RCC 7860 (cell line): ENCODE measurements at places on chromosomes 6 and 20.

- DNase-seq: no peak
Measured at GRCh38 chr20:58649288-58650180, 1.5 kb upstream of the STX16 start.

DNA sequence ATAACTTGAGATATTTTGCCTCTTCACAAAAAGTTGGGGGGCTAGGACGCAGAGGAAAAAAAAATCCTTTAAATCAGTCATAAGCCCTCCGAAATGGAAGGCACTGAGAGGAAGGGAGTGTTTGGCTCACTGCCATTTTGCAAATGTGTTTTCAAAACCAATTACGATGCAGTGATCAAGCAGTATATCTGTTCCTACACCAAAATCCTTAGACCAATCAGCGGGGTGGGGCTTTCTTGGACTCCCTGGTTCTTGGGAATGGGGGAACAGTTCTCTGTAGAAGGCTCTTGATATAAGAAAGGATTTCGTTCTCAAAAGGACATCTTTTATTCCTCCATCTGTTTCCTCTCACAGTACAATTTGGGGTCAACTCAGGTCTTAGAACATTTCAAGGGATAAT, 478.6 kb upstream of the JARID2 start:
- no peak for DNase-seq

- no peak for DNase-seq
Measured at GRCh38 chr6:144364782-144365181, 79.6 kb downstream of the UTRN start.

DNA sequence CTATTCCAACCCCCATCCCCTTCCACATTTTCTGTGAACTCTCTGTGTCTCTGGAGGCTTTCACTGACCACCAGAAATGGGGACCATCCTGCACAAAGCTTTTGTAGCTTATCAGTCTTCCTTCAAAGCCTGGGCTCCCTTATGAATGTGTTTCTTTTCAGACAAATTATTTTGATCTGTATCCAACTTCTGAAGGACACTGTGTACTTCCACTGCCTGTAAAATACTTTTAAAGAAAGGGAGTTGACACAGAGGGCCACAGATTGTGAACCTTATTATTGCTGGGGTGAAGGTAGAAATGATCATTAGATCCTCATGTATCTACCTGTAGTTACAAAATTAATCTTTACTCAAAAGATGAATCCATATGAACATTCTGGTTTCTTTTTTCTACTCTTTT, 135.6 kb downstream of the CARMIL1 start:
- no peak for DNase-seq

DNA sequence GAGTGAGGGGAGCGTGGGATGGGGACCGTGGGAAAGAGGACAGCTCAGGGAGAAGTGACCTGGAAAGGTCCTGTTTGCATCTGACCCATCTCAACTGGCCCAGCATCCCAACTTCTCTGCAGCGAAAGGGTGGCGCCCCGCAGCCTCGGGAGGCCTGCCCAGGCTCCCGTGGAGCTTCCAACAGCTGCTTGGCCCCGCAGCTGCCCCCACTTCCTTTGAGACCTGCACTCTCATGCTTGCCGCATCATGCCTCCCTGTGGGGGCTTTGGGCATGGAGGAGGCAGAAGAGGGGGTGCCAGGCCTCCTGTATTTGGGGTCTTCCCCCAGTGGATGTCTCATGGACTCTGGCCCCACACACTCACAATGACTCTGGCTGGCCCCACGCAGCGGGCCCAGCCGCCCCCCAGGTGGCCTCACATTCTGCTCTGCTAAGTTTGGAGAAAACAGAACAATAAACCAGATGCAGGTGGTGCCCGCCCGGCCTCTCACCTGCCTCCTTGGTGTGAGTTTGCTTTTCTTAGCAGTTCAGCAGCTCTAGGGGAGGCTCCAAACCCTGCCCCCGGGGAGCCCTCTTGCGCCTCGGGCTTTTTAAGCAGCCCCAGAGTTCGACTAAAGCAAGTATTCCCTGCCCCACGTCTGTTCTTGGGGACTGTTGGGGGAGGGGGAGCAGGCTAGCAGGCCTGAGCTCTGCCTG, 40.7 kb downstream of the CPXM1 start:
- DNase-seq: no peak

DNA sequence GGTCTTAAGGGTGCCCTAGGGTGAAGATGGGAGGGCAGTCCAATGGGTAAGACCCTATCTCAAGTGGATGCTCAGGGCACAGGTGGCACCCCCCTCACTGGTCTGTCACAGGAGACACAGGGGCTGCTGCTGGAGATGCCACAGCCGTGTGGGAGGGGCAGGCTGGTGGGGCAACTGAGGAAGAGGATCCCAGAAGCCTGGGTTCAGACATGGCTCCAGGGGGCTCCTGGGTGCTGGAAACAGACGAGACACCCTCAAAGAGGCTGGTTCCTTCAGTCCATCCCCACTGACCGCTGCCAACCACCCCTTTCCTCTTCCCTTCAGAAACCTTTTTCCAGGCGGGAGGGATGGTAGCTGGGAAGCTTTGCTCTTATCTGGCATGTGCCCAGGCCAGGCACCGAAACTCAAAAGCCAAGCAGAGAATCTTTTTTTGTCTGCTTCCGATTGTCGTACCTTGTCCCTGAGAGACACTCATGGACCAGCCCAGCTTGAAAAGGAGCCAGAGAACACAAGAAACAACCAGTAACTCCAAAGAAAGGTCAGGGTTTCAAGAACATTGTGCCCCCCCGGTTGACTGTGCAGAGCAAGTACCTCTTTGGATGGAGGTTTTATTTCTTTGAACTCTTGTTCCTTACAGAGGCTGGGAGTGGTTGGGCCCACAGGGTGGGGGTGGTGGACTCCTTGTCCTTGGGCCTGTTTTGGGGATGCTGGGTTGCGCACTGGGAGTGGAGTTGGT, 28.5 kb upstream of the EMILIN3 start:
- no peak for DNase-seq

GRCh38 chr20:10260316-10260715, 41.7 kb downstream of the SNAP25 start:
- DNase-seq: no peak

- DNase-seq: no peak
Measured at GRCh38 chr6:166500246-166500645, 86.2 kb downstream of the RAMACL start.

- no peak for DNase-seq
Measured at GRCh38 chr6:136084403-136084802, 165.7 kb downstream of the MTFR2 start.

- no peak for DNase-seq
Measured at GRCh38 chr6:56807326-56807988, 147.4 kb upstream of the BEND6 start.

GRCh38 chr20:63043348-63044203, 36.8 kb upstream of the BHLHE23 start:
- DNase-seq: no peak

- DNase-seq: peak; percentile 13
Measured at GRCh38 chr20:62938105-62938888, at the start of gene GID8. GID8 (plus strand) TSS chr20:62938147; CDS start chr20:62941503, 3,356 bp downstream.

GRCh38 chr6:2790588-2791449, 25.6 kb downstream of the WRNIP1 start:
- peak; percentile 59 for DNase-seq

DNA sequence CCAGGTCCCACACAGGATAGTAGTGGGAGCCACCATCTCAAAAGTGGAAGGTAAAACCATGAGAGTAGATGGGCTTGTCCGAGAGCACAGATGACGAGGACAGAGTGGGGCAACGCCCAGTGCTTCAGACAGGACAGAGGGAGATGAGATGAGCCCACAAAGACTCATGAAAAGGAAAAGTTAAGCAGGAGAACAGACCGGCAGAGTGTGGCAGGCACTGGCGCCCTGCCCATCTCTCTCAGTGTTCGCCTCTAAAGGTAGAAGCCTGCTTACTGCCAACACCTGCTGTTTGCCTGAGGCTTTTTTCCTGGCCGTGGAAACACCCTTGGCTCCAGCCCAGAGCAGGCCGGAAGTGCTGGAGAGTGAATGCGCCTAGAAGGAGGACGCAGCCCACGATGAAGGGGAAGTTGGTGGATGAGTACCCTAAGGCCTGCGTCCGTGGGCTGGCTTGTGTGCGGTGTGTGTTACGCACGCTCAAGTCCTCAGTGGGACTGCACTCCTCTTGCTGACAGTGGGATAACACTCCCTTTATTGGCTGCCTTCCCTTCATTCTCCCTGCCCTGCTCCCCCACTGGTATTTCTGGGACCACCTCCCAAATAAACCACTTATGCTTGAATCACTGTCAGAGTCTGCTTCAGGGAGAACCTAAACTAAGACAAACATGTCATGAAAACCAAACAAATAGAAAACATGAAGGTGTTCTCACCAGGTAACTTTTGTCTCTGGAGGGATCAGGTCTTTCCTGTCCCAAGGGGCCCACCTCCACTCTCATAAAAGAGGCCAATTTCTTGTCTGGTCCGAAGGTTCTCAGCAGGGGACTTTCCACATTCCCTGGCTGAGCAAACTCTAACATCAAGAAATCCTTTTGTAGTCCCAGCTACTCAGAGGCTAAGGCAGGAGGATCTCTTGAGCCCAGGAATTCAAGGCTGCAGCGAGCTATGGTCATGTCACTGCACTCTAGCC, 9.1 kb upstream of the FOXP4 start:
- DNase-seq: no peak

DNA sequence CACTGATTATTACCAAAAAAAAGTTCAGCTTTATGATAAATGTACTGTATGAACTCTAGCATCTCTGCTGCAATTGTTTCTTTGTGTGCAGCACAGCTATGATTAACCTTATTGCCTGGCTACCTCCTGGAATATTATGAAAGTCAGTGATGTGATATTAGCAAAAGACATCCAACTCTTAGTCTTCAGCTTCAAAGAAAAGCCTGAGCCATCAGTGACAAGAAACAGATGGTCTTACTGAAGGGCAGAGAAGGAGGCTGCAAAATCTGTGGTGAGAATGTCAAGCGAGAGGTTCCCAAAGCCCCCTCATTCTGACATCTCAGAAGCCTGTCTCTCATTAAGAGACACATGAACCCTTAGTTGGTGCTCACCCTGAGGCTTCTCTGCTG, 89.4 kb upstream of the TNFAIP3 start:
- DNase-seq: no peak

- no peak for DNase-seq
Measured at GRCh38 chr20:13723011-13723410, 61.7 kb downstream of the ESF1 start.

- no peak for DNase-seq
Measured at GRCh38 chr6:29524444-29525310, 34.9 kb downstream of the UBD start.

DNA sequence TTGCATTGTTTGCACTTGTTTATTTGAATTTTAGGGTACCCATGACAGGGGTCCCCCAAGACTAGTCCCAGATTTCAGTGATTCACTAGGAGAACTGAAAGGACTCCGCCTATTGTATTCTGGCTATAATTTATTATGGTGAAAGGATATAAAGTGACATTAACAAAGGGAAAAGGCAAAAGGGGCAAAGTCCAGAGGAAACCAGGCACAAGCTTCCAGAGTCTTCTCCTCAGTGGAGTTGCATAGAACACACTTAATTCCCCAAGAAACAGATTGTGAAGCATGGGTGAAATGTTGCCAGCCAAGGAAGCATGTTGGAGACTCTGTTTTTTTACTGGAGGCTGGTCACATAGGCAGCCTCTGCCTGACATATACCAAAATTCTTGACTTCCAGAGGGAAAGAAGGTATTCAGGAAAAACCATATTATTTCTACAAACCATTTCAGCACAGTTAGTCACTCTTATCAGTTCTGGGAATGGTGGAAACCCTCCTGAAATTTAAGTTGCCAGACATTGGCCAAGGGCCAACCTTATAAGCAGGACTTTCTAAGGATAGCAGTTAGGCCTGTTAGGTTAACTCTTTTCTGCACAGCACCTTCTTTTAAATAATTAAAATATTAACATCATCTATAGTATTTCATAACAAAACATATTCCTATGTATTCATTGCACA, 71.8 kb downstream of the FIG4 start:
- no peak for DNase-seq

- peak; percentile 35 for DNase-seq
Measured at GRCh38 chr20:7714549-7714948, 225.7 kb downstream of the HAO1 start.

DNA sequence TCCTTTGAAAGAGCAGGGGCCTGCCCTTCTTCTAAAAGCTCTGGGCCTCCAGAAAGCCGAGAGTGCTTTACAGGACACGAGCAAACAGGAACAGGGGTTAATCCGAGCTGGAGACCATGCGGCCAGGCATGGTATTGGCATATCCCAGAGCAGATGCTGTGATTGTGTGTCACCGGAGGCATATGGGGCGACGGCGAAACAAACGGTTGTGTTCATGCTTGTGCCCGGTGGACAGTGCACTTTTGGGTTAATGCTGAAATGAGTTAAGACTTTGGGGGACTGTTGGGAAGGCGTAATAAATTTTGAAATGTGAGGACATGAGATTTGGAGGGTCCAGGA, 1088.7 kb upstream of the DEFB115 start:
- DNase-seq: no peak

GRCh38 chr6:40369891-40370290, 217.3 kb downstream of the LRFN2 start:
- DNase-seq: no peak

DNA sequence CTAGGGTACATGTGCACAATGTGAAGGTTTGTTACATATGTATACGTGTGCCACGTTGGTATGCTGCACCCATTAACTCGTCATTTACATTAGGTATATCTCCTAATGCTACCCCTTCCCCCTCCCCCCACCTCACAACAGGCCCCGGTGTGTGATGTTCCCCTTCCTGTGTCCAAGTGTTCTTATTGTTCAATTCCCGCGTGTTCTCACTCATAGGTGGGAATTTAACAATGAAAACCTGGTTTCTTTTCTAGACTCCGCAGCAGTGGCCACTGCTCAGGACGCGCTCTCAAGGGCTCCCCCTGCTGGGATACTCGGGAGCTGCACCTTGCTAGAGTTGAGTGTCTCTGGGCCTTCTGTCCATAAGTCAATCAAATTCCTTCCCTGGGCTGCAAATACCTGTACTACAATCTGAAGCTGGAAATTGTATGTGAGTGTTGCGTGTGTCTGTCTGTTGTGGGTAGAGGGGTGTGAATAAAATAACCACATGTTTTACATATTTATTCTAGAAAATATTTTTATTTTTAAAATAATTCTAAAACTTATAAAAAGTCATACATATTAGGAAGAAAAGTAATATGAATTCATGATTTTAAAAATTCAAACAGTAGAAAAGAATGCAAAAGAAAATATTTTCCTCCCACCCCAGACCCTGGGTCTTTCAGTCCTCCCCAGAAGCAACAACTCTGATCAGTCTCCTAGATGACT, 8.2 kb upstream of the CEP250 start:
- DNase-seq: peak; percentile 78

DNA sequence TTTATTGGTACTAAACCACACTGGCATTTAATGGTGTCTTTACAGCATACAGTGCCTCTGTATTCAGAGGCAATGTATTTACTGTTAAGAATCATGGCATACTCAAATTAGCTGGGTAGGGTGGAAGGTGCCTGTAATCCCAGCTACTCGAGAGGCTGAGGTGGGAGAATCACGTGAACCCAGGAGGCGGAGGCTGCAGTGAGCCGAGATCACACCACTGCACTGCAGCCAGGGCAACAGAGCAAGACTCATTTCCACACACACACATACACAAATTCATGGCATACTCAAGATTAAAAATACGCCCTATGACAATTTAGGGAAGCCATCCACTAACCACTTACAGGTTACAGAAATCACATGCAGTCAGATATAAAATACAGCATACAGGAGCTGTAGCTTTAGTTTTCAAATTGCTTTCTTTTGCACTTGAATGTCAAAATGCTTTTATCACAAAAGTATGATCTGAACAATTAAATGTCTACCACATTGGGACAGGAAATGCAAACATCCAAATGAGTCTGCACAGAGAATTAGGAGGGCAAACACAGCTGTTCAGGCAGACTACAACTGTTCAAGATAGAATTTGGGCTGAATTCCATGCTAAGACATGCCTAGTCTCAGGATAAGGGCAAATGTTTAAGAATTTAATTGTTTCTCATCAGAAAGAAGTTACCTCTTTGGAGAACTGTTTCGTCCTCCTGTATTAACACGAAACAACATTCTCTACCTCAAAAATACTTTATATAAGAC, 36.4 kb downstream of the CSNK2A1 start:
- DNase-seq: no peak
